ENCODE measurements at places on chromosomes 11 and 22.
A peak's percentile ranks its signal among the peaks of the same experiment; 100 is the strongest.

DNA sequence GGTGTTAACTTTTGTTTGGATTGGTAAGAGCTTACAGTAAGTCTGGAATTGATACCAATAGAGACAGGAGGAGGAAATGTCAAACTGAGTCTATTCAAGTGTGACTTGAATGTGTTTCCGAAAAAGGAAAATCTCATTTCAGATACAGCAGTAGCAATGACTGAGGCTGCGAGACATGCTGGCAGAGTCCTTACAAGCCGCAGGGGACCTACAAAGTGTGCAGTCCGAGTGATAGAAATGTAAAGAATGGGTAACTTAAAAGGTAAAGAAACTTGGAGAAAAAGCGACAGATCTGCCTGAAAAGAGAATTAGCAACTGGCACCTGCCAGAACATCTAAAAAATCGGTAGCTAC is 444 bp downstream of the CWF19L2 start:
- no peak for DNase-seq

GRCh38 chr11:15867871-15868270 is 488.5 kb downstream of the SOX6 start:
- no peak for DNase-seq

DNA sequence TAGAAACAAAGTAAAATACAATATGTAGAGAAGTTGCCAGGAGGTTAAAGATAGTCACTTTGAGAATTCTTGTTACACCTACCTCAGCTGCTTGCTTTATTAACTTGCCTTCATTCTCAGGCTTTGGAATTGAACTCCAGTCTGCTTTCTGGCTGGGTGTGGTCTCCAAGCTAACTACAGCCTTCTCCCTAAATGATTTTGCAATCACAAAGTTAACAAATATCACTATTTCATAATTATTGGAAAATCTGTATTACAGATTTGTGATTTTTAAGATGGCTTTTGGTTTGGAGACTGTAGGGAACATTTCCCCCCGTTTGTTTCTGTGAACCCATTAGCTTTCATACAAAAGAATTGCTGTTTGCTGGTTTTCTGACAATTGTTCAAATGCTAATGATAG is 2.2 kb downstream of the PLAAT5 start:
- DNase-seq = no peak

- DNase-seq = no peak
These were observed 350.4 kb downstream of the DDX10 start for GRCh38 chr11:109015283-109015682.

DNA sequence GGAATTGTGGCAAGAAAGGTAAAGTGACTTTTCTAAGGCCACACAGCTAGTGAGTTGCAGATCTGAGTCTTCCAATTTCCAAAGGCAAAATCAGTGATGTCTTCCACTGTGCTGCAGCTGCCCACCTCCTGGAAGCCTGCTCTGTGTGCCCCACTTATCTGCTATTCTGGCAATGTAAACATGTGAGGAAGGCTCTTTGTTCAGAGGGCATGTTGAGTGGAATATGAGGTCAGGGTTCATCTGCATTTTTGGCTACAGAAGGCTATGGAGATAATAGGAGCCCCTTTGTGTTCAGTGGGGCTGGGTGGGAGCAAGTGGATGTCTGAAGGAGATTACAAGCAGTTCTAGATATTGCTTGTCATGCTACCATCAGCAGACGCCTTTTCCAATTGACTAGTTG is 396.2 kb downstream of the BUD13 start:
- DNase-seq = no peak

DNA sequence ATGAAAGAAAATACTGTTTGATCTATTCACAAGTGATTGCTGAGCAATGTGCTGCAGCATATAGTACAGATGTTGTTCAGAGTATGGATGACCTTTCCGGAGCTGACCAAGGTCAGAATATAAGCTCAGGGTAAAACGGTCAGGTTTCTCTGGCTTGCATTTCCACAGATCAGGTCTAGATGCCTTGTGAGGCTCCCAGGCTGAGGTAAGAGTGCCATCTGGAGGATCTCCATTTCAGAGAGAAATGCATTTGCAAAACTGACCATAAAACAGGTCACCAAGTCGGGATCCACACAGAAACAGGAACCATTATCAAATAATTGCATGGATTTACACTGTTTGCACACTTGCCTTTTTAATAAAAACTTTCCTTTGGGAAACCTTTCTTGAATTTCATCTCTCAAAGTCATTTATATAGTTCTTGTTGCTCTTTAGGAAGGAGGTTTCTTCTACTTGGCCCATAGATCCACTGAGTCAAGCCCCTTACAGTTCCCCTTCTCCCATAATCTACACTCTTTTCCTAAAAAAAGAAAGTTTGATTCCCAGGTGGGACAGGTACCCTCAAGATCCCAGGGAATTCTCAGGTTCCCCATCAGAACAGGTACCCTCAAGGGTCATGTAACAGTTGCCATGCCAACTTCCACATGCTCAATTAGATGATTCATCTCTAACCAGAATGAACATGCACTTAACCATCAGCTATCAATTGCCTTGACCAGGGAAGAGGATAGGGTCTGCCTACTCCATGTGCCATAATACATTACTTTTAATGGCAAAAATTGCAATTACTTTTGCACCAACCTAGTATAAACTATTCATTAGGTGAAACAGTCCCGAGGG is 25.0 kb upstream of the TMPRSS5 start:
- DNase-seq = no peak

DNA sequence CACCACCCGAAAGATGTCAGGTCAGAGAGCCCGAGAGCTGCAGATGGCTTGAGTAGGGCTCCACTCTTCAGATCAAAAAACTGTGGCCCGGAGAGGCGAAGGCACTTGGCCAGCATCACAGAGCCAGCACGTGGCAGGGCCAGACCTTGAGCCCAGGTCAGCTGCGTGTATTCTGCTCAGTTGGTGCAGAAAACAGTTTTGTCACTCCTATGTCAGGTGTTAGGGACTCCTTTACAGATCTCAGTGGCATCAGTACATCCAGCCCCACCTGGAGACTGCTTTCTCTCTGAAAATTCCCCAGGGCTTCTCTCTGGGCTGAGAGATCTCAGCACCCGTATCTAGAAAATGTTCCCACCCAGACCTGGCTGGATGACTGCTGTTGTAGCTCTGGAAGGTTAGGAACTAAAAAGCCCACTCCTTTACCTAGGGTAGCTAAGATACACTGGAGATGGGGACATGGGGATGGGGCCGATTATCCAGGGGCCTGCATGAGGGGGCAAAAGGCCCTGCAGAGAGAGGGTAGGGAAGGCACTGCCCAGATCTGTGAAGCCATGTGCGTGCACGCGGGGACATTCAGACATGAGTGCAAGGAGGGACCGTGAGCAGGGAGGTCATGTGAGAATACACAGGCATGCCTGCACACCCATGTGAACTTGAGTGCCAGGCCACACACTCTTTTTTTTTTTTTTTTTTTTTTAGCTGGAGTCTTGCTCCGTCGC is 3.4 kb downstream of the APOA1 start:
- no peak for DNase-seq

- DNase-seq = no peak
These were observed 6.4 kb upstream of the UBASH3B start for GRCh38 chr11:122649116-122649515.

GRCh38 chr11:44229624-44230023 is 80.3 kb downstream of the ALX4 start:
- no peak for DNase-seq

GRCh38 chr22:36259615-36260300 is 6.8 kb downstream of the APOL1 start:
- no peak for DNase-seq

- peak; percentile 27 for DNase-seq
These were observed 30.8 kb downstream of the FEZ1 start for GRCh38 chr11:125465255-125465654.

- DNase-seq = no peak
These were observed 14.5 kb downstream of the ARVCF start for GRCh38 chr22:20002128-20002527.

DNA sequence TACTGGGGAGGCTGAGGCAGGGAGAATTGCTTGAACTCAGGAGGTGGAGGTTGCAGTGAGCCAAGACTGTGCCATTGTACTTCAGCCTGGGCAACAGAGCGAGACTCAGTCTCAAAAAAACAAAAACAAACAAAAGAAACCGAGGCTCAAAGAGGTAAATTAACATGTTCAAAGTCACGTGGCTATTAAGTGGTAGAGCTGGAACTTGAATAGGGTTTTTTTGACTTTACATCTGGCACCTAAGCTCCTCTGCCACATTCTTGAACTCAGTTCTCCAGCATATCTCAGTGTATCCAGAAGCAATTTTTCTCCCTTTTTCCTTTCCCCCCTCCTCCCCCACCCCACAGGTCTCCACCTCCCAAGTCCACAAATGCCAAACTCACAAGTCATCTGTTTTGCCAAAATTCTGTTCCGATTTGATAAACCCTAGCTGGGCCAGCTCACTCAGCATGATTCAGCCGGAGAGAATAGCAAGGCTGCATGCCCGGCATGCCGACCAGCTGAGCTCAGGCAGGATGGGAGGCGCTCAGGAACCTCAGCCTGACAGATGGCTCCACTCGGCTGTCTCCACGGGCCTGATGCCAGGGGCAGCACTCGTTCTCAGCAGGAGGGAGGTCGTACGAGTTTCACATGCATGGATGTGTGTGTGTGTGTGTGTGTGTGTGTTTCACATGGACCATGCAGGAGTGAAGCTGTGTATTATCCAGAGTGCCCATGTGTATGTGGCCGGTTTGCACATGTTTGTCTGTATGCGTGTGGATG is 63.2 kb upstream of the RRAS2 start:
- DNase-seq = peak; percentile 96

DNA sequence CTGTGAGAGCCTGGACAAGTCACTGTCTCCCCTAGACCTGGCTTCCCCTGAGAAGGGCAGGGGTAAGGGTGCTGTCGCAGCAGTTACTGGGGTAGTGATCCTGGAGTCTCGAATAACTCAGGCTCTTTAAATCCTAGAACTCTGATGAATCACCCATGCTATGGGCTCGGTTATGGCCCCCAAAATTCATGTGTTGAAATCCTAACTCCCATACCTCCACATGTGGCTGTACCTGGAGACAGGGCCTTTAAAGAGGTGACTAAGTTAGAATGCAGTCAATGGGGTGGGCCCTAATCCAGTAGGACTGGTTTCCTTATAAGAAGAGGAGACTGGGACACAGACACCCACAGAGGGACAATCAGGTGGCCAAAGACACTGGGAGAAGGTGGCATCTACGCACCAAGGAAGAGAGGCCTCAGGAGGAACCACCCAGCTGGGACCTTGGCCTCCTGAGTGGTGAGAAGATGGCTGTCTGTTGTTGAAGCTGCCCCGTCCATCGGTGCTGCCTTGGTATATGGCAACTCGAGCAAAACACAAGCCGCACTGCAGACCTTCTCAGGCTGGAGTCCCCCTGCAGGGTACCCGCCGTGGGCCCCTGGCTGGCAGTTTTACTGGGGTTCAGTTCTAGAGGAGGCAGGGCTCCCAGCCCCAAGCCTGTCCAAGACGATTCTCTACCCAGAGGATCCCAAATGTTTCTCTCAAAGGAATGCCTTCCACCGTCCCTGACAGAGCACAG is 48.8 kb upstream of the SHISAL1 start:
- no peak for DNase-seq

- no peak for DNase-seq
These were observed 18.6 kb upstream of the MCHR1 start for GRCh38 chr22:40660730-40661129.

DNA sequence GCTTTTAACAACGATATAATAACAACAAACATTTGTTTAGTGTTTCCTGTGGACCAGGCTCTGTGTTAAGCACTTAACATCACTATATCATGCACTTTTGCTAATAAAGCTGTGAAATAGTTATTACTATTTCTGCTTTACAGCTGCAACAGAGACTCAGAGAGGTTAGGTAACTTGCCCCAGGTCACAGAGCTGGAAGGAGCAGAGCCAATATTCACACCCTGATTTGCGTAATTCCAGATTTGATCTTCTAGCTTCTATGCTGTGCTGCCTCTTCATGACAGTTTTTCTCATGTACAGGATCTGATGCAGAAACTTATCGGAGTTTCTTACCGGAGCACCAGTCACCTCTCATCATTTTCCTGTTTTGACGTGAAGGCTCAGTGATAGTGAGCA is 33.6 kb upstream of the EHF start:
- no peak for DNase-seq

GRCh38 chr22:17922925-17923903 is 101.1 kb downstream of the MICAL3 start:
- no peak for DNase-seq

- no peak for DNase-seq
These were observed 99.1 kb upstream of the MTNR1B start for GRCh38 chr11:92870196-92870832.

GRCh38 chr11:94457118-94458029 is 36.3 kb downstream of the MRE11 start:
- no peak for DNase-seq

- no peak for DNase-seq
These were observed 28.5 kb downstream of the OPCML start for GRCh38 chr11:133503776-133504175.

GRCh38 chr22:38870312-38870741 is 1.7 kb downstream of the CBX6 start:
- peak; percentile 93 for DNase-seq

- no peak for DNase-seq
These were observed 539 bp downstream of the SDHD start for GRCh38 chr11:112087212-112087611.

- DNase-seq = no peak
These were observed 5.5 kb downstream of the B3GAT1 start for GRCh38 chr11:134406264-134407185.

All from osteocyte (in vitro differentiated cells).